ENCODE measurements at places on chromosomes 12 and 14.

GRCh38 chr12:3748620-3749019 is 4.3 kb downstream of the CRACR2A start:
- DNase-seq = no peak

DNA sequence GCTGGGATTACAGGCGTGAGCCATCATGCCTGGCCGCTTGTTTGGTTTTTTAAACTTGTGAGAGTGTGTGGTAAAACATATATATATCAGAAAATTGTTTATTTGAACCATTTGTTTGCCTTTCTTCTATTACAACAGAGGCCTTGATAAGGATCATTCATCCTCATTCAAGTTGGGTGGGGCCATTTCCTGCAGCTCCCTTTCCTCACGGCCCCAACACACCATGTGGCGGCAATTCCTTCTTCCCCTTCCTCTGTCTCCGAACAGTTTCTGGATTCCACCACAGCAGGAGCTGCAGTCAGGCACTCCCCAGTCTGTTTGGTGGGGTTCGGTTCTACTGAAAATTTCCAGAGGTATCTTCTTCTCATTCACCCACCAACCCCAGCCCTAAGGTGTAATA is 42.0 kb upstream of the RASSF3 start:
- no peak for DNase-seq

DNA sequence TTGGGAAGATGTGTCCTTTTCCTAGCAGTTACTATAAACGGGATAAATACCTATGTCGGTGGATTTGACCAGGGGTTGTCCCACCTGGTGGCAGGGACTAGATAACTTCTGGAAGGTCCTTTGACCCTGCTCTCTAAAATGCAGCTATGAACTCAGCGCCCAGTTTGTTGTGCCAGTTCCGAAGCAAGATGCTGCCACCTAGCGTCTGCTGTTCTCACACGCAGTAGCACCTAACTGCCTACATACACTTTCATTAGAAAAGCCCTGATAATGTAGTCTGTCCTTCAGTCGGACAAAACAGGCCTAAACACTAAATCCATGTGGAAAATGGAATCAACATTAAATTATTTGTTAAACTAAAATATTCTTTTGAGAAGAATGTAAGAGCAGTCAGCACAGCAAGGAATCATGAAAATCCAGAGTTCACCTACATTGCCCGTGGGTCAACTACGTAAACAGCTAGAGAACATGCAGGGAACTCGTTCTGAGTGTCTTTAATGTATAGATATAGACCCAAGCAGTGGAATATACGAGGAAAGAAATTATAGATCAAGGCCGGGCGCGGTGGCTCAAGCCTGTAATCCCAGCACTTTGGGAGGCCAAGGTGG is 51.1 kb upstream of the CRACR2A start:
- peak; percentile 46 for DNase-seq

DNA sequence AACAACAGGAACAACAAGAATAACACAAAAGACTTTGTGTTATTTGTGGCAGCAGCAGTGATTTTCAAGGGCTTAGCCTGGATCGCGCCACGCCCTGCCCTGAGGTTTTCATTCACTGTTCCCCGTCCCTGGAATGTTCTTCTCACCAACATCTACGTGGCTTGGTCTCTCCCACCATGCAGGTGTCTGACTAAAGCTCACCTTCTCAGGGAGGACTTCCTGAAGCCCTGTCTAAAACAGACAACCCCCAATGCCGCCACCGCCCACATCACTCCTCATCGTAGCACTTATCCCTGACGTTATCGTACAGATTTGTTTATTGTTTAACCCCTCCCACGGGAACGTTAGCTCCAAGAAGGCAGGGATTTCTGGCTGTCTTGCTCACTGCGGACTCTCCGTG is 40.4 kb downstream of the P2RX4 start:
- DNase-seq = no peak

DNA sequence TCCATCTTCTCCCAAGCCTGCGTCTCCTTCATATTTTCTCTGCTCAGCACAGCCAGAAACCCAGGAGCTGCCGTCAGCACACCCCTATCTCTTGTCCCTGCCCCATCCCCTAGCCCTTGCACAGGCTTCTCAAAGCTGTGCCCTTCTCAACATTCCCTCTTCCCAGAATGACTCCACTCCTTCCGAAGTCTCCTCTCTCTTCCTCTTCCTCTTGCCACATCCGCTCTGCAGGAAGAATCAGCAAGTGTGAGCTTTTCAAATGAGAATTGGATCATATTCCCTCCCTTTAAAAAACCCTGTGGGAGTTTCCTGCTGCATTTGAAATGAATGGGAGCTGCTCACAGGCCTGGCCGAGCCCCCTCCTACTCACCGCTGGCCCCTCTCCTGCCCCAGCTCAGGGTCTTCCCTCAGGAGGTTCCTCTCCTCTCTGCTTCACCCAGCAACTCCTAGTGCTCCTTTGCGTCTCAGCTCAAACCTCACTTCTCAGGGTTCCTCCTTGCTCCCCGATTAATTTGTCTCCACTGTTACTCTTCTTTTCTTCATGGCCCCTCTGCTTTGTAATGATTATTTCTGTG is 528.5 kb upstream of the CCDC196 start:
- DNase-seq = no peak

GRCh38 chr14:104187121-104187889 is 48.9 kb downstream of the KIF26A start:
- DNase-seq = no peak

DNA sequence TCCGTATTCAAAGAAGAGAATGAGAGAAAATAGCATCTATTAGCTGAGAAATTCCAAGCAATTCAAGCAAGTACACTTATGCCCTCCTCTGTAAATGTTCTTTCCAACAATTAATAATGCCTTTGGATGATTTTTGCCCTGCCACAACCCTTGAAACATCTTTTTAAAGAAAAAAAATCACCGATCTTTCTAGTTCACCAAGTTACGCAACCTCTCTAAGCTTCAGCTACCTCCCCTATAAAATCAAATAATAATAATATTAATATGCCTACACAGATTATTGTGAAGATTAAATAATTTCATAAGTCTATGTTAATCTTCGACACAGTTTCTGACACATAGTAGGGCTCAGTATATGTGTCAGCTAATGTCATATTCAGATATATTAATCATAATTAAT is 19.1 kb downstream of the DEPDC4 start:
- no peak for DNase-seq

DNA sequence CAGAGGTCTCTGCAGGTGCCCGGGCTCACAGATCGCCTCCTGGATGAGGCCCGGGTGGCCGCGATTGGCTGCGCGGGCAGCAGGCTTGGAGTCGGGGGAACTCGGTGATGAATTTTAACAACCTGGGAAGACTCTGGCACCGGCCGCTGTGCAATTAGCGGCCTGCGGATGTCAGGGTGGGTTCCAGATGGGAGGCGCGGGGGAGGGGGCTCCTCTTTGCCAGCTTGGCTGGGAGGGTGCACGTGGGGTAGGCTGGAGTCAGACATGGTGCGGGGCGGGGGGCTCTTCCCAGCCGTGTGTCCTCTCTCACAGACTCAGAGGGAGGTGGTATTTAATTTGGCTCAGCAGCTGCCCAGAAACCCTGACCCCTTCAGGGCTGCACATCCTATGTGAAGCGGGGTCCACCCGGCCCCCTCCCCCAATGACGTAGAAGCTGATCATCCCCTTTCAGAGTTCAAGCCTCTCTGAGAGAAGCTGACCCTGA is 81.4 kb downstream of the KIF26A start:
- no peak for DNase-seq

DNA sequence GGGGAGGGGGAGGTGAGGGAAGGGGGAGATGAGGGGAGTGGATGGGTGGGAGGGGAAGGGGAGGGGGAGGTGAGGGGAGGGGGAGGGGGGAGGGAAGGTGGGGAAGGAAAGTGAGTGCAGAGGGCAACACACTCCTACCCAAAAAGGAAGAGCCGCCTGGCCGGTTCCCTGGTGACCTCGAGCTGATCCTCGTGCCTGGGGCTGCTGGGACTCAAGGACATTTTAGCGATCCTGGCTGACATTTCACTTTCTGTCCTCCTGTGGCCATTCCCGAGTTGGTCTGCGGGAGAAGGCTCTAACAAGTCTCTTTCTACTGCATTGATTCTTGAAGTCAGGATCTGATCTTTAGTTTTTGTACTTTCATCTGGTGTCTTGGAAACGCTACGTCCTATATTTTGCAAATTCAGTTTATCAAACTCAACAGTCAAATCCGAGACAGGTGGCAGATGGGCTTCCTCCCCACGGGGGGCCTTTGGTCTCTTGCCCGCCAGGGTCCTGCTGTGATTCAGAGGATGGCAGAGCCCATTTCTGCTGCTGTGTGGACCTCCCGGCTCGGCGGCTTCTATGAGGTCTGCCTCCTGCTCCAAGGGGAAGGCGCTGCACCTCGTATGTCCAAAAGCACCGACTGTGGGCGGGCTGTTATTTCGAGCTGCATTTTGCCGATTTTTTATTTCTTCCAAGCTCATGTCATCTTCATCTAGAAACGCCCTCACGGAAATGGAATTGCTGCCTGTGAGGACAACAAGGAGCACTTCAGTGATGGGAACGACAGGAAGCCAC is 19.1 kb downstream of the PGAM5 start:
- no peak for DNase-seq

DNA sequence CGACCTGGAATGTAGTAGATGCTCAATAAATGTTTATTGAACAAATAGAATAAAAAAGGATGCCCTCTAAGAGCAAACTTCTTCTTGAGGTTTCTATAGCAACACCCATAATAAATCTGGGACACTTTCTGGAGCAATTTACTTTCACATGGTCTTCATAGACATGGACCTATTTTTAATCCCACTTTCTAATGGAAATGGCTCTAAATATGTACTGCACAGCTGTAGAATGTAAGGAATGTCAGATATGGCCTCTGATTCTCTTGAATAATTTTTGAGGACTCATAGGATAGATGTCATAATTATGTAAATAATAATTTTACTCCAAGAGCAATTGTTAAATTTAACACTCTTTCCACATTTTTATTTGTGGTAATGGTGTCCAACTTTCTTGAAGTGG is 133.5 kb upstream of the DAAM1 start:
- no peak for DNase-seq

DNA sequence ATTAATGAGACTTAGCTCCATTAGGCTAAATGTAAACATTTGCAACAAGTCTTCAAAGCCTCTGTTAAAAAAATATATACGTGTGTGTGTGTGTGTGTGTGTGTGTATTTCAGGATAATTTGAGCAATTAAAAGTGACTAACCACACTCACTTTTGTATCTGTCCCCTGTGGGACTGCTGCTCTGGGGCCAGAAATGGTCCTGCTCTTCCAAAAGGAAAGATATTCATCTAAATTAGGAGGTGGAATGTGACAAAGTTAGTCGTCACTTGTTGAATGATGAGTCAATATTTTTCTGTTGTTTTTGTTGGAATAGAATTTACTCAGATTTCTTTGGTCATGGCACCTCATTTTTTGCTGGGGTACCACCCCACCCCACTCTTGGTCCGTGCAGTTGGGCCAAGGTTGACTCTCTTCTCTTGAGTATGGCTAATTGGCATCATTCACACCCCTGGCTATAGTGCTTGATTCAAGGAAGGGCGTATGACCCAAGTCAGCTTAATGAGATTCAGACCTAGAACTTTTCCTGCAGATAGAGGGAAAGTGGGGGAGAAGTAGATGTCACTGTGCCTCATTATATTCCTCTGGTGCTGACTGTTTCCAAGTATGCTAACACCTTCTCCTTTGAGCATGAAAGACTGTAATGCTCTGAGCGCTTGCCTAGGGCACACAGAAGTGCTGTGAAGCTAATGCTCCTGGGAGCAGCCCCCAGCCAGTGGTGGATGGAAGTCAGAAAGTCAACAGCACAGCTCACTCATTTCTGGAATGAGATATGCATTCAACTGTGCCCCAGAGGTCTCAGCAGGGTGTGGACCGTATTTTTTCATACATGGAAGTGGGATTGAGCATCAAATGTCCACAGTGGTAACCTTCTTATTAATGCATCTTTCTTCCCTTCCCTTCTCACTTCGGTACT is 577.0 kb upstream of the TBX3 start:
- DNase-seq = no peak

- no peak for DNase-seq
Measured at GRCh38 chr12:126212824-126213223, 1147.6 kb downstream of the AACS start.

GRCh38 chr12:101671833-101672232 is 25.6 kb upstream of the CHPT1 start:
- DNase-seq = no peak

DNA sequence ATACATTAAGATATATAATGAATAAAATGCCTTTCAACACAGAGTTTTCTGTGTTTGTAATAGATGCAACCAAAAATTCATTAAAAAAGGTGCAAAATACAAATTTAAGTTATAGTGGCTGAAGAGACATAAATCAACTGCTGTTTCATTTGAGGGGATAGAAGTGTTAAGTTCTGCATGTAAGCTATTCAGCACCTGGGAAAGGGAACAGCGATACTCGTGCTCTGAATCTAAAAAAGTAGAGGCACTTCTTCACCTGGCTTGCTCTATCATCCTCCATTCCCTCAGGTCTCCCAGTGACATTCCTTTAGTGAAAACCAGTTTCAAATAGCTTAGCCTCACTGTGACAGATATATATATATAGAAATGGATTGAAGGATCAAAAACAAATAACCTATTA is 222.6 kb downstream of the ACSS3 start:
- no peak for DNase-seq

- no peak for DNase-seq
Measured at GRCh38 chr12:66945189-66945817, 266.4 kb upstream of the GRIP1 start.

- no peak for DNase-seq
Measured at GRCh38 chr12:18754124-18754707, 16.3 kb downstream of the CAPZA3 start.

GRCh38 chr12:20567413-20567812 is 127.7 kb upstream of the SLCO1C1 start:
- DNase-seq = no peak

DNA sequence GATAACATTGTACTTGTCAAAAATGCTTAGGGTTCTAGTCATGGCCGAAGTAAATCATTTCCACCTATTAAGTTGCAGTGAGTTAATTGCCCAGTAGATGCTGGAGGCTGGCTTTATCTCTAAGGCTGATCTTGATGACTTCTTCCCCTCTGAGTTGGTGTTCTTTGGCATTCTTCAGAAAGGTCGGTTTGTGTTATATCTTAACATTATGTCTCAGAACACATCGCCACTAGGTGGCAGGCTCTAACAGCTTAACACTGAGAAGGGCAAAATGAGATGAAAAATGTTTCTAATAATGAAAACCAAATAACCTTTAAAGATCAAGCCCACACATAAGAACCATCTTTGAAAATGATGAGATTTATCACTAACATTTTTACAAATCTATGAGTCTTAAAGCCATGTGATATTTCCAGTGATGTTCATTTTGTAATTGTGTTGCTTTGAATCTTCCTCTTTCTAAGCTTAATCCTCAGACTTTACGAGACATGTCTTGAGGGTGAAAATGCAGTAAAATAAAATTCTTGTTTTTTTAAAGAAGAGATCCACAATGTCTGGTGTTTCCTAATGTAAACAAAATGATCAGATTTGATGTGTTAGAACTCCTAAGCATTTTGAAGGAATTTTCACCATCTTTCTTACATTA is 28.6 kb downstream of the SUDS3 start:
- peak; percentile 13 for DNase-seq

DNA sequence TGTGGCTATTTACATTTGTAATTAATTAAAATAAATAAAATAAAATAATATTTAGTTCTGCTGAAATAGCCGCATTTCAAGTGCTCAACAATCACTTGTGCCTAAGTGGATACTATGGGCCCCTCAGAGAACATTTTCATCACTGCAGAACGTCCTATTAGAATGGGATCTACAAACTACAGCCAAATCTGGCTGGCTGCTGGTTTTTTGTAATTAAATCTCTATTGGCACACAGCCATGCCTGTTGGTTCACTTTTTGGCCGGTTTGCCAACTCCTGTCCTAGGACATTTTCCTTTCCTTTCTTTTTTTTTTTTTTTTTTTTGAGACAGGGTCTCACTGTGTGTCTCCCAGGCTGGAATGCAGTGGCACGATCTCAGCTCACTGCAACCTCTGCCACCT is 9.8 kb downstream of the CCDC63 start:
- no peak for DNase-seq
